ENCODE measurements at places on chromosomes 6 and 20.

DNA sequence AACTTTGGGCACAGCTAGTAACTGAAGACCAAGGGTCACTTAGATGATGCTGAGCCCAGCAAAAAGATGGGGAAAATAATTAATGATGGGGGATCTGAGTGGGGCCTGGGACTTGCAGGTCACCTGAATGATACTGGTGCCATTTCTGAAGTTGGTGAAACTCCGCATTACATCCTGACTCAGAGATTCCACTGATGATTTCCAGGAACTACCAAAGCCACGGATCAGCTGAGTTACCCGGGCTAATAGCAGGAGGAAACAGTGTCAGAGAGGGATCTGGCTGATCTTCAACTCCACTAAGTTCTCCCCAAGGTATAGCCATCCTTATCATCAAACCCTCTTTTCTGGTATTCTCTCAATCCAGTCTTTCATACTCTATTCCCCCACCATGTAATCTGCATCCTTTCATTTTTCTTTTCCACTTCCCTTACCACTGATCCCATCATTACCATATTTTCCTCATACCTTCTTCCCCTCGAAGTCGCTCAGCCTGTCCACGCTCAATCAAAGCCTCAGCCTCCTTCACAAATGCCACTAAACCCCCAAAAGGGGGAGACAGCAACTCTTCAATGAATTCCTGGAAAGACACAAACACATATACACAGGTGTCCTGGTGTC is 20.2 kb downstream of the VPS52 start:
- DNase-seq: no peak

GRCh38 chr6:35562060-35562459 is 49.4 kb upstream of the TULP1 start:
- DNase-seq: no peak

DNA sequence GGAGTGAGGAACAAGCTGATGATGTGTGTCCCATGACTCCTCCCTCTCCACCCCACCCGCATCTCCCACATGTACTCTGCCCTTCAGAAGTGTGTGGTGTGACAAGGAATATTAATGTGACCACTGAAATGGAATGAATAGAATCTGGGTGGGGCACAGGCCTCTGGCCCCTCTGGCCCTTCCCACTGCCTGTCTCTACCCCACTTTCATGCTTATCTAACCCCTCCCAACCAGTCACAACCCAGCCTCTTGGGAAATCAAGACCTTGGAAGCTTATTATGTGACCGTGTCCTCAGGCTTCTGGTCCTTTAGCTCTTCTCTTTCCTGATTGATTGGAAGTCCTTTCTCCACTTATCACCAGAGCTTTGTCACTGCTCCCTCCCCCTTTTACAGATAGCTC is 312.2 kb upstream of the SOX4 start:
- DNase-seq: no peak

- peak; percentile 29 for DNase-seq
Observed at GRCh38 chr6:7108964-7109836, 1.4 kb downstream of the RREB1 start.

Data from T-helper 17 cell (primary cell).